Glutamatergic neuron (in vitro differentiated cells): ENCODE measurements at places on chromosomes 7 and 10. TPM values are rescaled to one million over a fixed set of nuclear protein-coding genes. Genes with fewer than 3 reads are reported as not detected.

Gene PVRIG
- not detected for total RNA-seq

Gene C7orf57
- not detected for total RNA-seq

Gene SFTPA1
- not detected for total RNA-seq

Gene DYNC1I1
- total RNA-seq, result 11.0 TPM

Gene SORBS1
- 221 TPM for total RNA-seq
